ENCODE measurements at places on chromosomes 2 and 18.

DNA sequence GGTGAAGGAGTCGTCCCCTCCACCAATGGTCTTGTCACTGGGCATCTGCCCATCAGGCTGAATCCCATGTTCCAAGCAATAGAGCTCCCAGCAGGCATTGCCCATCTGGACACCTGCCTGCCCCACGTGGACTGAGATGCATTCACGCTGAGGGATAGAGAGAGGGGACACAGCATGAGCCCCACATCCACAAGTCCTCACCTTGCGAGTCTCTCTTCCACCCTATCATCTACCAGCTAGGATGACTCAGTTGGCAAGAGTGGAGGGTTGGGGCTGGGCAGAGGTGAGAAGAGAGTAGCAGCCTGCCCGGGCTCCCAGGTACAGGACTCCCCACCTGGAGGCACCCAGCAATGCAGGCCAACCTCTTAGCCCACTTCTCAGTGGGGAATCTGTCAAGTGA, 959 bp upstream of the TUBA4B start:
- no peak for DNase-seq

- DNase-seq: peak; percentile 32
These were observed 81.1 kb downstream of the ACVR2A start for GRCh38 chr2:147925886-147926285.

DNA sequence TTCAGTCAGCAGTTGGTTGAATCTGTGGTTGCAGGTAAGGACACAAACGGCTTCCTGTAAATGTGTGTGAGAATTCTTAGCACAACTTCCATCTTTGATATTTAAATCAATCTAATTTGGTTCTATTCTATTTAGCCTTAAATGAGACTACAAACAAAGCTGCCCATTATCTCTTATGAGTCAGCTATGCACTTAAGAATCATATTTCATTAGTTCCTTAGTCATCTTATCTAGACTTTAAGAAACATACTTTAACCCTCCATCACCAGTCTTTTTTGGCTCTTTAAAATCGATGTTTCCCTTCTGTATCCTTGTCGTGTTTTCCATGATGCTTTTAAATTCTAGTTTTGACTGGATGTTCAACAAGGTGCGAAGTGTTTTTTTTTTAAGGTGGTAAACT, 114.4 kb upstream of the TMEM200C start:
- peak; percentile 65 for DNase-seq

- DNase-seq: peak; percentile 55
These were observed 20.0 kb upstream of the RNF149 start for GRCh38 chr2:101328474-101329007.

DNA sequence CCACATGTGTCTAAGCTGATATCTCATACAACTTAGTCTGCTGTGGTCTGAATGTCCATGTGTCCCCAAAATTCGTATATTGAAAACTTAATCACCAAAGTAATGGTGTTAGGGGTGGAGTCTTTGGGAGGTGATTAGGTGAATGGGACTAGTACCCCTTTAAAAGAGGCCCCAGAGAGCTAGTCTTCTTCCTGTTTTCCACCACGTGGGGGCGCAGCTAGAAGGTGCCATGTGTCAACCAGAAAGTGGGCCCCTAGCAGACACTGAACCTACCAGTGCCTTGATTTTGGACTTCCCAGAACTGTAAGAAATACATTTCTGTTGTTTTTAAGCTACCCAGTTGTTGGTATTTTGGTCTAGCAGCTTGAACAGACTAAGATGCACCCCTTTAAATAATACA, 86.6 kb downstream of the ASB1 start:
- DNase-seq: peak; percentile 69

DNA sequence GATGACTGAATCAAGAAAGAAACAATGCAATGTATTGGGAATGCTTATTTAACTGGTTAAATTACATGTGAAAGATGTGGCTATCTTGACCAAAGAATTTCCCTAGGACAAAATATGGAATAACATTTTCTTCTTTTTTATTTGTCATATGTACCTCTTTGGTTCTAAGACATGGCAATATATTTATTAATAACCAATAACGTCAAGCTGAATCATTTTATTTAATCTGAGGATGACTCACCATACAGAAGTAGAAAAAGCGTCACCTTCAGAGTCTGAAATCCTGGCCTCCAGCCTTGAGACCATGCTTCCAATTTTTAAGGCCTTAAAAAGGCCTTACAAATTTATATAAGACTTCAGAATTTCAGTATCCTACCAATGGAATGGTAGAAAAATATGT, 1464.9 kb downstream of the SUCLG1 start:
- DNase-seq: no peak

DNA sequence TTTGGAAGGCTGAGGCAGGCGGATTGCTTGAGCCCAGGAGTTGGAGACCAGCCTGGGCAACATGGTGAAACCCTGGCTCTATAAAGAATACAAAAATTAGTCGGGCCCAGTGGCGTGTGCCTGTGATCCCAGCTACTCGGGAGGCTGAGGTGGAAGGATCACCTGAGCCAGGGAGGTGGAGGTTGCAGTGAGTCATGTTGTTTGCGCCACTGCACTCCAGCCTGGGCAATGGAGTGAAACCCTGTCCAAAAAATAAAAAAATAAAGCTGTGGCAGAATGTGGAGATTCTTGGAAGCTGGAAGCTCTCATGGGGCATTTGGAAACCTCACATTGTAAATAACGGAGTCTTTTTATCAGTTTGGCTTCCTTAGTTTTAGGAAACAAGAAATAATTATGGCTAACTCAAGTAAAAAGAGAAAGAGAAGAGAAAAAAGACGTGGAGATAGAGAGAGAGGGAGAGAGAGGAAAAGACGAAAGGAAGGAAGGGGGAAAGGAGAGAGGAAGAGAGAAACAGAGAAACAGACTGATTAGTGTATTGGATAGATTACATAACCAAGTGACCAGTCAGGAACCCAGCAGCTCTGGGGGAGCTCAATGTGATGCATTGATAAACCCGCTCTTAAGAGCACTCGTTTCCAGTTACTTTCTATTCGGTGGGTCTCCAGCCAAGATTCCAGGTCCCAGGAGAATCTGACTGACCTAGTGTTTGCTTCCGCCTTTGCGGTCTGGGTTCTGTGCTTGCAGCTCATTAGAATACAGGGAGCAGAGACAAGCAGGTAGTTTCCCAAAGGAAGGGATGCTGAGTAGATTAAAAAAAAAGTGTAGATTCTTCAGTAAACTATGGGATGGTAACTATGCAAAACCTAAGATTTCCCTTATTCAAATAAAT, 1.1 kb upstream of the SPAST start:
- DNase-seq: peak; percentile 33

DNA sequence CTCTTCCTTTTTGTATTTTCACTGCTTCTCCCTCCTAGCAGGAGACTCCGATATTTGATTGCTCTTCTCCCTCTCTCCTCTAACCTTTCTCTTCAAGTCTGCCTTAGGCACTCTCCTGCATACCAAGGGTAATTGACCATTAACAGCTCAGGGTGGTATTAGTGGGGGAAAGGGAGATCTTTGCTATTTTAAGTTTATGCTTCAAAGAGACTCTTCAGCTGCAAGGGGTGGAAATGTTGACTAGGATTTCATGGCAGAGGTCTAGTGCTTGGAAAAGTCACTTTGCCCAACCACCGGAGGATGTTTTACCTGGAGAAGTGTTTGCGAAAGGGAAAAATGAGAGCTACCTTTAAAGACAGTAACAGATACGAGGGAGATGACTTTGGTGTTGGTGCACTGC, 453.7 kb downstream of the SLC4A3 start:
- no peak for DNase-seq

GRCh38 chr18:52341608-52342381, 1.8 kb downstream of the DCC start:
- no peak for DNase-seq

- DNase-seq: peak; percentile 69
These were observed 185.1 kb upstream of the SMAD7 start for GRCh38 chr18:49135877-49136276.

GRCh38 chr2:182821182-182821581, 45.3 kb downstream of the FRZB start:
- peak; percentile 25 for DNase-seq

DNA sequence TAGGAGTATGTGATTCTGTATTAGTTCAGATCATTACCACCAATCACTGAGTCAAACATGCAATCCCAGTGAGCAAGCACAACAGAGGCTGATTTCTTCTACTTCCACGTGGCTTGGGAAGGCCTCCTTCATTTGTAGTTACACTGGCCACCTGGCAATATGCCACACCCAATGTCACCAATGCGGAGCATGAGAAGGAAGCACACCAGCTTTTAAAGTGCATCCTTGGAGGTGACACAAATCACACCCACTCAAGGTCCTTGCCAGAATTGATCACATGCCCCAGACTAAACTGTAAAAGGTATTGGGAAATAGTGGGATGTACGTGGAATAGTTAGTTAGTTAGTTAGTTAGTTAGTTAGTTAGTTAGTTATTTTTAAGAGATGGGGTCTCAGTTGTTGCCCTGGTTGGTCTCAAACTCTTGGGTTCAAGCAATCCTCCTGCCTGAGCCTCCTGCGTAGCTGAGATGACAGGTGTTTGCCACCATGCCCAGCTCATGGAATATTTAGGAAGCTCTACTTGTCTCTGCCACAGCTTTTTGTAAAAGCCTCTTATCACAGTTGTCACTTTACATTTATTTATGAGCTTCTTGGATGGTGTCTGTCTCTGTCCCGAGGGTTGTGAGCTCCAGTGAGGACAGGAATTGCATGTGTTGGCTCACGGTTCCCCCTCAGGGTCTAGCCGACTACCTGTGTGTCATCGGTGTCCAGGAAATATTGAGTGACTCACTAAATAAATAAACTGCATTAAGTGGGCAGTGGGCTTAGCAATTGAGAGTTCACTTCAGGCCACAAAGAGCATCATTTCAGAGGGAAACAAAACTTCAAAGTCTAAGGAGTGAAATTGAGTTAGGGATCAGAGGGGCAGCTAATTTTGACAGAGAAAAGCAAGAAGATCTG, 28.1 kb upstream of the CAB39 start:
- DNase-seq: peak; percentile 57

- DNase-seq: peak; percentile 15
These were observed 47.5 kb downstream of the THUMPD2 start for GRCh38 chr2:39731546-39731945.

DNA sequence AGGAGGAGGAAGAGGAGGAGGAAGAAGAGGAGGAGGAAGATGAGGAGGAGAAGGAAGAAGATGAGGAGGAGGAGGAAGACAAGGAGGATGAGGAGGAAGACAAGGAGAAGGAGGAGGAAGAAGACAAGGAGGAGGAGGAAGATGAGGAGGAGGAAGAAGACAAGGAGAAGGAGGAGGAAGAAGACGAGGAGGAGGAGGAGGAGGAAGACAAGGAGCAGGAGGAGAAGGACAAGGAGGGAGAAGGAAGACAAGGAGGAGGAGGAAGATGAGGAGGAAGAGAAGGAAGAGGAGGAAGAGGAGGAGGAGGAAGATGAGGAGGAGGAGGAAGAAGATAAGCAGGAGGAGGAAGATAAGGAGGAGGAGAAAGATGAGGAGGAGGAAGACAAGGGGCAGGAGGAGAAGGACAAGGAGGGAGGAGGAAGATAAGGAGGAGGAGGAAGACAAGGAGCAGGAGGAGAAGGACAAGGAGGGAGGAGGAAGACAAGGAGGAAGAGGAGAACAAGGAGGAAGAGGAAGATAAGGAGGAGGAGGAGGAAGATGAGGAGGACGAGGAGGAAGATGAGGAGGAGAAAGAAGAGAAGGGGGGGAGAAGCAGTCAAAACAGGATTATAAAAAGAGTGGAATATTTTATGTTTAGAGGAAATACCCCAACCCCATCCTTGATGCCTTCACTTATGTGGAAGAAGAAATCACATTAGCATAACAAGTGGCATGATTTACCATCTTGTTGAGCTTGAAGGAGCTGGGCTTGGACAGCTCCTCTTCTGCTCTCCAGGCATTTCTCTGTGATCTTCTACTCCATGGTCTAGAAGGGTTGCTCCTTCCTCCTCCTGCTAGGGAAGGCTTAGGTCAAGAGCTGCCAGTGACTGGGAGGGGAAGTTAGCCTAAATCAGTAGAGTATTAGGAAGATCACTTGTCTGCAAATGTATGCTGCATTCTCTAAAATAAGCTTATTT, 45.3 kb upstream of the KCTD1 start:
- DNase-seq: no peak
